Heart right ventricle (tissue), 16 donors: ENCODE measurements at places on chromosomes 6 and 20.

DNA sequence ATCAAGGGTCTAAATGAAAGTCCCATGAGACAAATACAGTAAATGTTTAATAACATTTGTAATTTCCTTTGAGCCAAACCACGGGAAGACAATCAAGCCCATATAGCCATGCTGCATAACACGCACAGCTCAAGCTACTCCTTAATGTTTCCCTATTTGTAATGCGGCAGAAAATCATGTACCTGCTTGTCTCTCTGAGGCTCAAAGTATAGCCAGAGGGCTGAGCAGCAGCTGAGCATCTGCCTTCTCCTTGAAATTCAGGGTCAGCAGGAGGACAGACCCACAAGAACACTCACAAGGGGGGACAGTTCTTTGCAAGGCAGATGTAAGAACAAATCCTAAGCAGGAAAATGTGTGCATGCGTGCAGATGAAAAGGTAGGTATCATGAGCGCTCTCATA, 45.8 kb upstream of the JARID2 start:
- DNase-seq = no peak

DNA sequence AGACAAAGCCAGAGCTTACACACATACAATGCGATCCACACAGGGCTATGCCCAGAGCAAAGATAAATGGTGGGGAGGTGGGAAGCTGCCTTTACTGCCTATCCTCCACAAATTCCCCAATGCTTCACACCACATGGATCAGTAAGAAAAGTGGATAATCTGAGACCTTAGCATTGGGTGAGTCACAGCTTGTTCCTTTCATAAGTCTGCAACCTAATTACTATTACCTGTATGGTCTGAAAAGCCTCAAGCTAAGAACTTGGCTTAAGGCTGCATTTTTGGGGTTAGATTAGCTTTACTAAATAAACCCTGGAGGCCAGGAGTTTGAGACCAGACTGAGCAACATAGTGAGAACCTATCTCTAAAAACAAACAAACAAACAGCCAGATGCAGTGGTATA, 66.0 kb upstream of the BTBD3 start:
- no peak for DNase-seq

GRCh38 chr6:108051481-108051880, 23.1 kb downstream of the OSTM1 start:
- DNase-seq = no peak

GRCh38 chr6:152034631-152035030, 227.1 kb downstream of the ESR1 start:
- DNase-seq = no peak

- DNase-seq = no peak
Measured at GRCh38 chr6:14499309-14499708, 381.7 kb downstream of the CD83 start.

- peak; percentile 28 for DNase-seq
Measured at GRCh38 chr20:58306421-58307261, 2.9 kb upstream of the RAB22A start.

GRCh38 chr6:35215665-35216411, 2.1 kb downstream of the SCUBE3 start:
- no peak for DNase-seq

GRCh38 chr6:25456249-25457040, 177.3 kb downstream of the CARMIL1 start:
- no peak for DNase-seq
